NCI-H187 (cell line): ENCODE measurements at places on chromosomes 7 and 10.

DNA sequence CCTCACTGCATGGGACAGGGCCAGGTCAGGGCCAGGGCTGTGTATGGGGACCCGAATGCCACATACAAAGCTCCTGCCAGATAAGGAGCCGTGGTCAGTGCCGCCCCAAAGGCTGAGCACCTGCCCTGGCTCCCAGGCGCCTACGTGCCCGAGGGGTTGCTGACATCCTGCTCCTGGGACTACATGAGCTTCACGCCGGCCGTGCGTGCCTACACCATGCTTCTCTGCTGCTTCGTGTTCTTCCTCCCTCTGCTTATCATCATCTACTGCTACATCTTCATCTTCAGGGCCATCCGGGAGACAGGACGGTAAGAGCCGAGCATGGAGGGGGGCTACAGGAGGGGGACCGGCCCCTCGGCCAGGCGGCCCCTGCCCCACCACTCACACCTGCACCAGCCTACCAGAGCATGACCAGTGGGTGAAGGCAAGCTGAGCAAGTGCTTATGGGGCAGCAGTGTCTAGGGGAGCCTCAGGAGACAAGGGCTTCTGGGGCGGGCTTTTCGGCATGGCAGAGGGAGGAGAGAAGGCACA lies 4.9 kb downstream of the OPN4 start:
- DNase-seq: no peak

DNA sequence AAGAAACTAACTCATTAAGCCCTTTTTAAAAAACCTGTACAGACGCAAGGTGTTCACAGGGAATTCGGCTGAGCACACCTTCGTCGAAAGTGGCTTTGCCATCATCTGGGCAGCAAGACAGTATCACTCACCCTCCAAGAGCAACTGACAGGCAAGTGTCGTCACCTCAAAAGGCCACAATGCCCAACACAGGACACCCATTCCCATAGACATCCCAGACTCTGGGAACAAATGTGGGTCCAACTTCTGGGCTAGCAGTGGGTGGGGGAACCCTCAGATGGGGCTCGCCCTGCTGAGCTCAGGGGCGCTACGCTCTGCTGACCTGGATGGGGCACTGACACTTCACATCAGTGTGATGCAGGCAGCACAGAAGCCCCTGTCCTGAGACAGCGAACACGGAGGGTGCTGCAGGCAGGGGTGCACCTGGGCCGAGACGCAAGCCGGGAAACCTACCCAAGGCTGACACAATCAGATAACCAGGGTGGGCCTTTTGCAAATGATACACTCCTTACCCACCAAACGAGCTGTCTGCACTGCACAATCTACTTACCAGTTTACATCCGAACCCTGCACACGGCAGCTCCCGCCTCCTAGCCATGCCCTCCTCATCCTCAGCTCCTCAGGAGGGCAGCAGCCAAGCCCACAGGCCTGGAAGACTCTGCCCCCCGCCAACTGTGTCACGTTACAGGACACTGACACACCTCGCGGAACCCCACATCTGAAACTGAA lies 1.7 kb downstream of the DIP2C start:
- DNase-seq: no peak

DNA sequence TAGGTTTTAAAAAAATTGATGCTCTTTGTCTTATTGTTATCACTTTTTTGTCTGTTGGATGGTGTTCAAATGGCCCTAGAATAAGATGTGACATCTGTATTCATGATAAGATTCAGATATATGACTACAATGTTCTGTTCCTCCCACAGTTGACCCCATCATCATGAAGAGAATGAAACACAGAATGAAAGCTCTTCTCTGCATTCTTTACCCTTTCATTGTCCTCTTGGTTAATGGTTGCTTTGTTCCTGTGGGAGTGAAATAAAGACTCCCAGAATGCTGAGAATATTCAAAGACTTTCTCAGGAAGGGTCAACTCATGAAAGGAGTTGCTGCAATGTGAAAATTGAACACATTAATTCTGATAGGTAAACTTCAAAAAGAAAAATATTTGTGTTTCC lies 1015.8 kb downstream of the SORCS3 start:
- no peak for DNase-seq

DNA sequence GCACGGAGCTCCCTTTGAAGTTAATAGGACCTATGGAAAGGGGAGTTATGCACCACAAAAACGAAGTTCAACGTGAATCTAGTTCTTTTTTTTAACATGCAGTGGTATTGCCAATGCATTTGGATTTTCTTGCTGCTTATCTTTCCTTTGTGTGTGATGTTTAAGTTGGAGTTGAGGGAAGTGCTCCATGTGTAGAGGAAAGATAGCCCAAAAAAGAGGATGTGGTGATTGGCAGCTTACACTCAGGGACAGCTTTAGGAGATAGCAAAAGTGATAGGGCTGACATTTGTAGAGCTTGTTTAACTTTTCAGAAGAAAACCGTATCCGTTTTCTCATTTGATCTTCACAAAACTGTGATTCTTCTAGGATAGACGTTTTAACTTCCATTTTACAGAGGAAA lies 101.3 kb downstream of the MDFIC start:
- DNase-seq: no peak

DNA sequence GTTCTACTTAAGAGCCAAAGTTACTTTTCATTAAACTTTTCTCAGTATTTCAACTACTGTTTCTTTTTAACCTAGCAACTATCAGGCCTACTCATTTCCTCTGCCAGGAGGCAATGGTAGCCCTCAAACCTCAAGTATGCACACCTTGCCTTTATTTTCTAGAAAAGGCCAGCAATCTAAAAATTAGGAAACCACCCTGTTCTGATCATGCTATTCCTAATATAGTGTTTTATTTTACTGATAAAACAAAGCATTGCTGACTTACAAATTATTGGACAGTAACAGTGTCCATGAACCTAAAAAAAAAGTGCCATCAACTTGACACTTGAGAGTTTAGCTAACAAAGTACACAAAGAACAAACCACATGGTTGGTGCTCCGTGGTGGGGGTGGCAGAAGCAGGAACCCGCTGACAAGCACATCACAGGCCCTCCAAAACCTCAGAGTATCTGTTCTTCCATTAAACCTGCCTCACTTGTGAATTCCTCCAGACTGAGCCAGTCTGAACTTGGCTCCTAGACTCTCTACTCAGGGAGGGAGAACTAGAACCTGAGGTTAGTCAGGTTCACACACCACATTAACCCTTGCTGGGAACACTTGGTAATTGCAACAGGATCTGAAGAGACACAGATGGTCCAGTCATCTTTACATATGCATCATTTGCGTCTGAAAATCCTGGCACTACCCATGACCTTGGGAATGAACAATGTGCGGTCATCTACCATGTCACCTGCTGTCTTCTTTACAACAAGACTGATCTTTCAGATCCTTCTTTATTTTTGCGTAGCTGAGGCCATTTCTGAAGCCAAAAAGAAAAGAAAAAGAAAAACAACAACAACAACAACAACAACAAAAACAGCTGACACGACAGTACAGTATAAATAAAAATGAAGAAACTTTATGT lies 31.9 kb downstream of the PIP4K2A start:
- DNase-seq: no peak

- no peak for DNase-seq
These were observed 136.5 kb downstream of the JCAD start for GRCh38 chr10:29922892-29923291.

DNA sequence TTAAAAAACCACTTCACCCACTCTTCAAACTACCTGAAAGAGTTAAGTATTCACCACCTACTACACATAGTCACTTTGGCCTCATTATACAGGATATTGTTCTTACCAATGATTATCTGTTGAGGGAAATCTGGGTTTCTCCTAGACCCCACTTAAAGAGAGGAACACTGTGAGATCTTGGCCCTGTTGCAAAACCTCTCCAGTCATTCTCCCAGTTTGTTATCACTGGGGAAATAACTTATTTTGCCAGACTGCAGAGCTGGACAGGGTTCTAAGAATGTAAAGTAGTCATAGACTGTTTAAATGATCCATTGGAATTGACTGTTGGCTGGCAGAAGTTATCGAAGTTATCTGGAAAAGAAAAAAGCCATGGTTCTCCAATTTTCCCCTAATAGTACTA lies 143.8 kb downstream of the HGF start:
- no peak for DNase-seq

DNA sequence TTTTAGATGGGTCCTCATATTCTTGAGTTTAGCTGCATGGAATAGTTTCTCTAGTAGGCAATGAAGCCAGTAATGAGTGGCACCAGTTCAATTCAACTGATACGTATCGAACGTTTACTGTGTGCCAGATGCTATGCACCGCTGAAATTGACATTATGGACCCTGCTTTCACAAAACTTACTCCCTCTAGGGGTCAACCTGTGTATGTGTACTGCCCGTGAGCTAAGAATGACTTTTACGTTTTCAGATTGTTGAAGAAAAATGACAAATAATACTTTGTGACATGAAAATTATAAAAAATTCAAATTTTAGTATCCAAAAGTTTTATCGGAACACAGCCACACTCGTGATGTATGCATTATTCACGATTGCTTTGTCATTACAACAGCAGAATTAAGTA lies 95.5 kb downstream of the ZMYND11 start:
- no peak for DNase-seq

DNA sequence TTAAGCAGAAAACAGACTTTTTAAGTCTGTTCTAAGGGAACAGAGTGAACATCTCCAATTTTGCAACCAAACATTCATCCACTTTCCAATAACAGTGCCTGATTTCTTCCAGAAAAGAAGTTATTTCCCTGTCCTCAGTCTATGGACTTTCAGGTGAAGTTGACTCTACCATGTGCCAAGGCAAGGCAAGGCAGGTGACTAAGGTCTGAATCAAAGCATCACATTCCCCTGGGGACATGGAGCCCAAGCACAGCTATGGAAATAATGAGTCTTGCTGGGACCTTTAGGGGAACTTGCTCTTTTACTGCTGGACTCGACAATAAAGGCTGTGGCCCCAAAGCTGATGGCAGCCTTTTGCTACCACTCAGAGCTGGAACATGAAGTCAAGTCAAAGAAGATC lies 182.2 kb downstream of the FGFR2 start:
- DNase-seq: no peak

DNA sequence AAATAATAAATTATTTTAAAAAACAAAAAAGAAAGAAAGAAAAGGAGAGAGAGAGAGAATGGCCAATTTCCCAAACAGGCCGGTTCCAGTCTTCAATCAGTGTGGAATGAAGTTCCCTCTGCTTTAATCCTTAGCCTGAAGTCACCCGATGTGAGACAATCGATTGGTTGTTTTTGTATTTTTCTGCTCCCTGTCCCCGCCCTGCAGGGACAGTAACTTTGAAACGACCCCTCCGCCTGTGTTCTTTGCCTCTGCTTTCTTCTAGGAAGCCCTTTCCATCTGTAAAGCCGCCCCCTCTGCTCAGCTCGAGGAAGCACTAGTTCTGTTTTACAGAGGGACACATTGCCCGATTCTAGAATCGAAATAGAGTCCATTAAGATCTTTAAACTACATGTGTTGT lies 33.4 kb downstream of the FOXL3 start:
- no peak for DNase-seq

DNA sequence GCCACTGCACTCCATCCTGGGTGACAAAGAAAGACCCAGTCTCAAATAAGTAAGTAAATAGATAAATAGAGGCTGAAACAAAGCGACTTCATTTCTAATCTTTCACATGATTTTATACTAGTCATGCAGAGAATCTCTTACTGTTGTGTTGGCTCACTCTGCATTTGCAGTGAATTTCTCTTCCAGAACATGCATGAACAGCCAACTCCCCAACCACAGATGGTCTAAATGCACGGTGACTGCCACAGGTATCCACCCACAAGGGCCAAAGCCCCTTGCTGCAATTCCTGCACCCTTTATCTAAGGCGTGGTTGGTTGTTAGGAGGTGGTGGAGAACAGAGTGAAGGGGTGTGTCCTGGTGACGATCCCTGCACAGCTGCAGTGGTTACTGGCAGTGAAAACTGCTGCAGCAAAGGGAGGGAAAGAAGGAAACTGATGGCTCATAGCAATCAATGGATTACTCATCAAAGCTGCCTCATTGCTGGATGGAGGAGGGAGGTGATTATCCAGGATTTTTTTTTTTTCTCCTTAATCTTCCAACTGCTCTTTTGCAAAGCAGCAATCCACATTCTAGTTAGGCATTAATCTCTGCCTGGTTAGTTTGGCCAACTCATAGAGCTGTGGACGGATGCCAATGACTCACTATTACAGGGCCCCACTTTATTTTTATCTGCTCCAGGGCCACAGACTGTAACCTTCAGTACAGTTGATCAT lies 50.6 kb downstream of the PRTFDC1 start:
- no peak for DNase-seq

- no peak for DNase-seq
These were observed 1.7 kb downstream of the CDK6 start for GRCh38 chr7:92834507-92835260.
